AG10803 (cell line): ENCODE measurements at places on chromosomes 13 and 19.

DNA sequence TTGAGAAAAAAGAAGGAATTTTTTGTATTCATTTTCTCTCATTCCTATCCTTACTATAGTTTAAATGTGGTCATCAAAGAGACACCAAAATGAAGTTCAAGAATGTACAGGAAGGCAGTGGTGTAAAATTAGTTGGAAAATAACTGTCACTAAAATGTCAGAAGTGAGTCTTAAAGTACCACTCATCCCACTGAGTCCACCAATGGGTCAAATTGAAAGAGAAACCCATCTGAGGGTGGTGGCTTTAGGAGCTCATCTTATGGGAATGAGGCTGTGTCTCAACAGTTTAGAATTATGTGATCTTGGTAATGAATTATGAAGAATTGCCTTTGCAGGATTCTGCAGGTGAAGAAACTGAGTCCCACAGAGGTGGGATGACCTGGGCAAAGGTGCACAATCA, 403.5 kb downstream of the FGF9 start:
- DNase-seq, result no peak

DNA sequence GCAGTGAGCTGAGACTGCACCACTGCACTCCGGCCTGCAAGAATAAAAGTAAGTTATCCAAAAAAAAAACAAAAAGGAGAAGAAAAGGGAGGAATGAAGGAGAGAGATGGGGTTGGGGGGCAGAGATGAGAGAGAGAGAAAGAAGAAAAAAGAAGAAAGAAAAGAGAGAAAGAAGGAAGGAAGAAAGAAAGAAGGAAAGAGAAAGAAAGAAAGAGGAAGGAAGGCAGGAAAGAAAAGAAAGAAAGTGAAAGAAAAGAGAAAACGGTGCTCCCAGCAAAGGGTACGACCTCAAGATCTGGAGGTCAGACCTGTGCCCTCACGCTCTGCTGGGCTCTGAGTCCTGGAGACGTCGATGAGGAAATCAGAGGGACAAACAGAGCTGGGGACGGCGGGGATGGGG, 3.7 kb downstream of the A1BG start:
- DNase-seq, result no peak

DNA sequence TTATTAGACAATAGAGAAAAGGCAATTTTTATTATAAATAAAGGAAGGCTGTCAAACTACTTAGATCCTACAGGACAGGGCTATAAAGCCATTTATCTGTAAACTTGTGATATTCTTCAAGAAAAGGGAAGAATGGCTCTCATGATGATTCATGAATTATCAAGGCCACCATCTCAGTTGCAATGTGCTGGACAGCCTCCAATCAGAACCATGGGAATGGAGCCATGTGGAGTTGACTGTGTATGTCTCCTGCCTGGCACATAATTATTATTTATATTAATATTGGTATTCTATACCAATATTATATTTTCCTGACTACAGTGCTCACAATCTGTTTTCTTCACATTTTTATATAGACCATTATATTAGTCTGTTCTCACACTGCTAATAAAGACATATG, 560.5 kb upstream of the MIR17HG start:
- no peak for DNase-seq

DNA sequence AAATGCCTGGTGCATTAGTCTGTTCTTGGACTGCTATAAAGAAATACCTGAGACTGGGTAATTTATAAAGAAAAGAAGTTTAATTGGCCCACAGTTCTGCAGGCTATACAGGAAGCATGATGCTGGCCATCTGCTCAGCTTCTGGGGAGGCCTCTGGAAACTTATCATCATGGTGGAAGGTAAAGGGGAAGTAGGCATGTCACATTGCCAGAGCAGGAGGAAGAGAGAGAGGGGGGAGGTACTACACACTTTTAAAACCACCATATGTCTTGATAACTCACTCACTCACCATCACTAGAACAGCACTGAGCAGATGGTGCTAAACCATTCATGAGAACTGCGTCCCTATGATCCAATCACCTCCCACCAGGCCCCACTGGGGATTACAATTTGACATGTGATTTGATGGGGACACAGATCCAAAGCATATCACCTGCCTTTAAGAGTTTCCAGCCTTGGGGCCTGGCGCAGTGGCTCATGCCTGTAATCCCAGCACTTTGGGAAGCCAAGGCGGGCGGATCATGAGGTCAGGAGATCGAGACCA, 219.0 kb downstream of the KATNAL1 start:
- no peak for DNase-seq

DNA sequence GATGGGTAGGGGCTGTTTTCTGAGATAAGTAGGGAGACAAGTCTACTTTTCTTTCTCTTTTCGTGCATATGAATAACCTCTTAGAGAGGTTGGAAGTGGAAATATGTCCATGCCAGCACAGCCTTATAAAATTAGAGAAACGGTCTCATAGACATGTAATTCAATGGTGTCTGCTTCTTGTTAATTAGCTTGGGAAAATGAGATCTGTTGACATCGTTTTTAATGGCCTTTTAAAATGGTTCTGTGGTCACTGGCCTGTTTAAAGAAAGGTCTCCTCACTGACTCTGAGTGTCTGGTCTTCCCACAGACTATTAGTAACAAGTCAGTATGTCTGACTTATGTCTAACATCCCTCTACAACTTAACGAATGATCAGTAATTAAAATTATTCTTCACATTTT, 487.1 kb downstream of the SLITRK6 start:
- DNase-seq, result no peak

DNA sequence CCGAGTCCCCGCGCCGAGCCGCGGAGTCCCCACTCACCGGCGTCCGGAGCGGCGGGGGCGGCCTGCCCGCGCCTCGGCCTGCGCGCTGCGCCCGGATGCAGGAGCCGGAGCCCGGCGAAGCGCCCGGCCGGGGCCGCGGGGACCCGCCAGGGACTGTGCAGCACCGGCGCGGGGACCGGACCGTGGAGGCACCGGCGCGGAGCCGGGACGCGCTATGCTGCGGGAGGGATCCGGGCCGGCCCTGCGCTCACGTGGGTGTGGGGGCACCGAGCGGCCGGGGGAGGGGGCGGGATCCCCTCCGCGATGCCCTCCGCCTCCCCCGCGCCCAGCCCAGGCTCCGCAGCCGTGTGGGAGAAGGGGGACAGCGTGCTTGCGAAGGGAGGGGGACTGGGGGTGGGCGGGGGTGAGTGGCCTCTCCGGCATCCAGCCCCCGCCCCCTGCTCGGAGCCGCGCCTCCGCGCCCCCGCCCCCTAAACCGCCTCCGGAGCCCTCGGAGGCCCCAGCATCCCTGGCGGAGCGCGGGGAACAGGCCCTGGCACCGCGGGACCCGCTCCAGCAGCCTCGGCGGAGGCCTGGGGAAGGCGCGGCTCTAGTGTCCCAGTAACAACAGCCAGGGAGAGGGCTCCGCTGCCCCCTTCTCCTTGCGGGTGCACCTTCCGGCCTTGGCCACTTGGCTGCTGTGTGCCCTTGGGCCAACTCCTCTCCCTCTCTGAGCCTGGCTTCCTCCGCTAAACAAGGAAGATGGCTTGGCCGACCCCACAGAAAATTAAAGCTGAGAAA, at the start of gene SLC1A6:
Gene SLC1A6, minus strand, starts transcription at position 389 of the 780 bp plus-strand sequence. CDS start 6,954 bp downstream, outside the sequence.
- no peak for DNase-seq

DNA sequence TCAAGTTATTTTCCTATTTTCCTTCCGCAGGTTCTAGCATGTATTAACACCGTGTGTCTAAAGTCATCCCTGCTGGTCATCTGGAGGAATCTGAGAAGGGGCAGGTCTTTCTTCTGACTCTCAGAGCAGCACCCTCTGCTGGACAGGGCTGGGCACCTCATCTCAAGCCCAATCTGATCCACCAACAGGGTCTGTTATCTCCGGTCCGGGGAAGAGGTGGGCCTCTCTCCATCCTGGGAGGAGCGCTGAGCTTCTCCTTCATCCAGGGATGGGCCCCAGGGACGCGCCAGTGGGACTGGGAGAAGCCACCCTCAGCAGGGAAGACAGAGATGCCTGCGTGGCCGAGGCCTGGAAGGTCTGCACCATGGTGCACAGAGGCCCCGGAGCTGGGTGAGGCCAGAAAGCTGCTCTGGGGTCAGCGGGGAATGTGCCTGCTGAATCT, 26.0 kb upstream of the ZNF331 start:
- peak; percentile 61 for DNase-seq

GRCh38 chr13:80550971-80551441, 210.1 kb upstream of the SPRY2 start:
- no peak for DNase-seq

DNA sequence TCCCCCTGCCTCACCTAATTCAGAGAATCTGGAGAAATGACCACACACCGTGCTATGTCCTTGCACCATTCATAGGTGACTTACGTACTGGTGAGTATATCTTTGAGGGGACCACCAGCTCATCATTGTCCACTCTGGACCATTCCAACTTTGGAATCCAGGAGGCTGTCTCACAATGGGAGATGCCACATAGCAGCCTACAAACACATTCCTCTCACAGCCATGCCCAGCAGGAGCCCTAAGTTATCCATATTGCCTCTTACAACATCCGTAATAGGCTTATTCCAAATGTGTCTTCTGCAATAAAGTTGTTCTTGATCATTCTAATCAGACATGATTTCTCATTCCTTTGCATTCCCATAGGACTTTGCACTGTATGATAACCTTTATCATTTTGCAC, 436.7 kb downstream of the EFNB2 start:
- no peak for DNase-seq

GRCh38 chr19:29277102-29277501, 64.2 kb upstream of the UQCRFS1 start:
- peak; percentile 19 for DNase-seq

- no peak for DNase-seq
Measured at GRCh38 chr19:24069905-24070657, 16.9 kb upstream of the ZNF254 start.

GRCh38 chr19:36668646-36669045, 2.0 kb upstream of the ZNF461 start:
- DNase-seq, result no peak

- peak; percentile 74 for DNase-seq
Measured at GRCh38 chr13:47326061-47326460, 429.2 kb upstream of the HTR2A start.

DNA sequence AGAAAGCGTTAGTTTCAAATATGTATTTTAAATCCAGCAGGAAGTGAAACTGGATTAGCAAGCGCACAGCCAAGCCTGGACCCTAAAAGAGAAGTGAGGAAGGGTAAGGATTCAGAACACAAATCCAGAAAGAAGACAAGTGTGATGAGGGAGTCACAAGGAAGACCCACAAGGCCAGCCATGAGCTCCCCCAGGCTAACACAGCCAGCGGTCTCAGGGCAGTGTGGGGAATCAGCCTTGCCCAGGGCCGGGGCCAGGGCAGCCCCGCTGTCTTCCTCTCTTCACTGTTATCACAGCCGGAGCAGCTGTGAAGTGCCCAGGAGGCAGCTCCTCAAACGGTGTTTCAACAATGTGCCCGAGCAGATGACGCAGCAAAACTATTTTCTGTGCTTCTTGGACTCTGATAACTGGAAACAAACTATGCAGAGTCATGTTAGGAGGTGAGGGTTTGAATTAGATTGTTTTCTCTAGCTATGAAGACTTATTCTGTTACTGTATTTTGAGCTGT, 12.2 kb upstream of the CDC16 start:
- DNase-seq, result no peak

GRCh38 chr13:53144826-53145225, 116.2 kb downstream of the OLFM4 start:
- DNase-seq, result no peak

DNA sequence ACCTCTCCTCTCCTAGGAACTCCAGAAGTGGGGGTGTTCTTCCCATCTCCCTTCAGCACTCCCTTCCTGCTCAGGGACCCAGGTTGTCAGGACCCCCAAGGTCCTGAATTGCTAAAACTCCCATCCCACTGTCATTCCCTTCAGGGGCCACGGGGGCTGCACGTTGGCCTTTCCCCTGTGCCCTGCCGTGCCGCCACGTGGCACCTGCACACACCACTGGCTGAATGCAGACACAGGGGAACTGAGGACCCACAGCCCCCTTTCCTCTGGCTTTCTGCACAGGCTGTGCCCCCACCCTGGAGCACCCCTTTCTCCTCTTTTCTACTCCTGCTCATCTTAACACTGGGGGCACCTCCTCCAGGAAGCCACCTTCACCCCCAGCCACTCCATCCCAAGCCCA, 9.0 kb downstream of the SHANK1 start:
- no peak for DNase-seq

DNA sequence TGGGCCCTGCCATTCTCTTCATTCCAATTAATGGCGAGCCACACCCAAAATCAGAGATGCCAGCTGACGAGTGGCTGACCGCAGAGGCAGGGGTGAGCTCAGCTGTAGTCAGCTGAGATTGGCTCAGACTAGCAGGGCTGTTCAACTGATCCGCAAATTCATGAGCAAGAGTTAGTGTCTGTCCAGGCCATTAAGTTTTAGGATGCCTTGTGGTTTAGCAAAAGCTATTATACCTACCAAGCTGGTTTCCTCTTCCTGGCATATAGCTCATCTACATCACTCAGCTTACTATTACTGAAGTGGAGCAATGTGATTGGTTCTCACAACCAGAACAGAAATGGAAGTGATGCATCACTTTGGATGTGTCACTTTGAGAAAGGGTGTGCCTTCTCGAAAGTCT, 148.7 kb downstream of the NALCN start:
- peak; percentile 69 for DNase-seq

- no peak for DNase-seq
Measured at GRCh38 chr19:1302533-1303239, 17.0 kb downstream of the EFNA2 start.

- DNase-seq, result peak; percentile 25
Measured at GRCh38 chr13:113292021-113292862, 4.8 kb upstream of the LAMP1 start.

GRCh38 chr19:29876414-29876813, 64.6 kb downstream of the CCNE1 start:
- DNase-seq, result no peak

- DNase-seq, result no peak
Measured at GRCh38 chr13:24896061-24896460, 132.1 kb downstream of the RNF17 start.

DNA sequence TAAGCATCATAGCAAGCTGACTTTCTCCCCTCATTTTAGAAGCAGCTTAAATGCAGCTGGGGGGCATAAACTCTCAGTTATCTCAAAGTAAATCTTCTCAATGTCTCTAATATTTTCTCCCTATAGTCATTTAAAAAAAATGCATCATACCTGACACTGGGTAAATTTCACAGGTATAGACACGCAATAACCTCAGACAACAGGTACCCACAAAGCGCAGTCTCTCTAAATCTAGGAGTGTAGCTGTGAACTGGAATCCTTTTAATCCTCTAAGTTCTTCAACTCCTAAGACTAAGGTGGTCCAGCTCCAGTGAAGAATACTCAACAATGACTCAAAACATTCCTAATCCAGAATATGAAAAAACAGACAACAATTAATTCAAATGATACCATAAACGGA, 141.2 kb downstream of the MYCBP2 start:
- no peak for DNase-seq

- DNase-seq, result no peak
Measured at GRCh38 chr19:50257141-50257540, 53.7 kb downstream of the MYH14 start.

GRCh38 chr19:47379381-47379938, 30.3 kb downstream of the DHX34 start:
- DNase-seq, result no peak
